NCI-H187 treated with DMSO at 0.1 percent for 48 hours (cell line): ENCODE measurements at places on chromosomes 7 and 10.

DNA sequence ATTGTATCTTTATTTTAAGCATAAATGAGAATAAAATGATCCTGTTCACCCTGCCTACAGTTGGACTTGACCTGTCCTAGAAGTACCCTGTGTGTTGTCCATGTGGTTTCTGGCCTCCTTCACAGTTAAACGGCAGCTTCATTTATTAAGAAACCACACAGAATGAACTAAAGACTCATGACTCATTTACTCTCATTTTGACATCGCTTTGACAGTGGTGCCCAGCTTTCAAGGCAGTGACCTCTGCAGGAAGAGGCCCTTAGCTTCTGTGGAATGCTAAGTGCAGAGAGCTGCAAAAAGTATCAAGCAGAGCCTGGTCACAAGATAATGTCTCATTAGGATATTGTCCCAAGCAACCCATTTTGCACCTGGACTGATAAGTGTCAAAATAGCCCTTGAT, 93.4 kb downstream of the AVL9 start:
- DNase-seq: no peak

GRCh38 chr10:790821-791551, 101.5 kb upstream of the DIP2C start:
- no peak for DNase-seq

- no peak for DNase-seq
These were observed 8.8 kb downstream of the PSD start for GRCh38 chr10:102409604-102410428.

DNA sequence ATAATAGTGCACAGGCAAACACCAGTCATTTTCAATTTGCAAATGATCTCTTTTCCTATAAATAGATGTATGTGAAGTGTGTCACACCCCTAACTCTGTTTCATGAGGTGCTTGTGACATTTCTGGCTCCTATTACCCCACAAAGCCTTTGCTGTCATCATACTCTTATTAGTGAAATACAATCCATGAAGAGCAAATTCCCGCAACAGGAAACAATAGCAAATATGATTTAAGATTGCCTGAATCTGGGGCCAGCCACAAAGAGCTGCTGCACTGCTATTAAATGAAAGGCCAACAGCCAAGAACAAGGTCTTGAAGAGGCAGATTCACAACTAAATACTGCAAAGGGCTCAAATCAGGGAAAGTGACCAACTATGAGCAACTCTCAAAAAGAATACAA, 96.3 kb upstream of the CAV2 start:
- DNase-seq: no peak

DNA sequence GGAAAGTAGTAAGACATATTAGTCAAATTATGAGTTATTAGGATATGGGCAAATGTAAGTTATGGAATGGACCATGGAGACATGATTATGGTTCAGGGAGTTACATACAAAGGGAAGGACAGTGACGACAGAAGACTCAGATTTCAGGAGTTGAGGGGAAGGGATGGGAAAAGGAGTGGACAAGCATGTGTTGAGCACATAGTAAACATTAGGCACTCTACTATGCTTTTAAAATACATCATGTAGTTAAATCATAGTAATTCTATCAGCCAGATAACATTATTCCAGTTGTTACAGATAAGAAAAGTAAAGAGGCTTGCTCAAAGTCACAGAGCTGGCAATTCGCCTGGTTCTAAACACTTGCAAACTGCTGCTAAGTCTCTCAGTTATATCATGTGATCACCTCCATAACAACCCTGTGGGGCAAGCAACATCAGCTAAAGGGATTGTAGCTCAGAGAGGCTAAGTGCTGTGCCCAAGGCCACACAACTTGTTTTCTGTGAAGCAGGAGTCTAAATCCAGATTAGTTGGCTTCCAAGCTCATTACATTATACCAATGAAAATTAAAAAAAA, 115.2 kb upstream of the MDFIC start:
- no peak for DNase-seq

DNA sequence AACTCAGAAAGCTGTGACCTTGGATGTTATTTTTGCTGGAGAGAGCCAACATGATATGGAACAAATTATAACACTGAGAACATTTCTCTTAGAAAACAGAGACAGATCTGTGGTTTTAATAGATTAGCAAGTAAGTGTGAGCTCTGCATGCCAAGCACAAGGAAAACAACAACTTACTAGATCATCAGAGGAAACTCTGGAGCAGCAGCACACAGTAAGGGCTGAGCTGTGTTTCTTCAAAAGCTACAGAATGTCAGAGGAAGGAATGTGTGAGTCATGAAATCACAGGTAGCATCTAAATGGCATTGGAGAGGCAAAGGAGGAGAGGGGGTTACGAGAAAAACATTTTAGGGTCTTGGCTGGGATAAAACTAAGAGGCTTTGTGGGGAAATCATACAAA, 283.4 kb upstream of the FZD8 start:
- DNase-seq: no peak

DNA sequence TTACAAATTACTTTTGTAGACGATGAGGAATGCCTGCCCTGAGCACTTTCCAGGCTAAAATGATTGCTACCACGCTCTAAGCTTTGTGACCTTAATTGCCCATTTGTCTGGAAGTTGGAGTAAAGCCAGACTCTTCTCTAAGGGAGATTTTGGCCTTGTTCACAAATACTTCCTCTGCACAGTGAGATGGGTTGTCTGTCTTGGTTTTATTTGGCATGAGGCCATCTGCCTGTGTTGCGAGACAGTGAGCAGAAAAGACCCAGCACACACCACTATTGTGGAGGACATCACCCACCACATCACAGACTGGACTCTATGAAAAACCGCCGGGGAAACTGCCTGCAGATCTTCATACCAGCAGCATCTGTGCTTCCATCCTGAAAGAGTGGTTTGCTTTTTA, 138.4 kb downstream of the BICC1 start:
- no peak for DNase-seq

- DNase-seq: no peak
These were observed 618 bp upstream of the GIMAP4 start for GRCh38 chr7:150566572-150566971.

DNA sequence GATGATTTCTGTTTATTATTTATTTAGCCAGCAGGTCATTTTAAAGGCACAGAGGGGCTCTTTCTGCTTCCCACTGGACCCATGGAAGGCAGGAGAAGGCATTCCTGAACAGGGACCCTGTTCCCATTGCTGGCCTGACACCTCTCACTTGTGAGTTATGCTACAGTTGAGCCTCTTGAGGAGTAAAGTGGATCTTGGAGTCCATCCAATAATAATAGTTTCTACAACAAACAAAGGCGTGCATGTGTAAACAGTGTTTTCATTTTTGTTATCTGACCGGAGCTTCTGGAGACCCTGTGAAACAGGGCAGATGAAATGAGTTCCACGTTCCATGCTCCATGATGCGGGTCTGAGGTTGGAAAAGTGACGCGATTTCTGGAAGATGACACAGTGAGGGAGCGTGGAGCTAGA, 127.3 kb upstream of the HABP2 start:
- no peak for DNase-seq

DNA sequence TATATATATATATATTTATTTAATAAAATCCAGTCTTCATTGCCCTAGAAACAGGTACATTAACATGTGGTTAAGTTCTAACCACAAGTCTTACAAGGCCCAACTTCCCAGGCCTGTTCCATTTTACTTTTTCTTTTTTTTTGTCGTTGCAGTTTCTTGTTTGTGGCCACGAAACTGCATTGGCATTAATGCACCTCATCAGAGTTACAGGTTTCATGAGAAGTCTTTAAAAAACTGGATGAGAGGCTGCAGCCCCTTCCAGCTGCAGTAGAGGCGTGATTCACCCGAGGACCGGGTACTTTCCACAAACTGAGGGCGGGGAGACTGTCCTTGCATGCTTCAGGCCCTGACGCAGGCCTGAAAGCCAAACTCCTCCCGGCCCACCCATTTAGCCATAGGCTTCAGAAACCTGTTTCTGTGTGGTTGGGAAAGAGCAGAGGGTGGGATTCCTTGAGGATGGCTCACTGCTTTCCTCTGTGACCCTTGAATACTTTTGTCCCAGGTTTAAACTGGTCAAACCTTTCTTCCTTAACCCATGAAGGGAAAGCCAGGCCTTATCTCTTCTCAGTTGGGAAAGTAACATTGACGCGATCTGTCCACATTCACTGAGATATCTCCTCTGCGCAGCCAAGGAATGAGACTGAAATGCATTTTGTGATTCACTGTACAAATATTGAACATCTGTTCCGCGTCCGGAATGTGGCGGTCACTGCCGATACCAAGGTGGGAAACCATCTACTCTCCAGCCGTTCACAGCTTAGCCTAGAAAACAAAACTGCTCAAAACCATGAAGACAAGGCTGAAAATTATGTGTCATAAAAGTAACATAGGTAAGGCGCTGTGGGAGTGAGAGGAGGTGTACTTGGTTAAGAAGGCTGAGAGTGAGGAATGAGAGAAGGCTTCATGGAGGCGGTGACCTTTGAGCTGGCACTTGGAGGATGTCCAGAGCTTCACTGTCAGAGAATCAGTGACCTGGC, 311.7 kb downstream of the GATA3 start:
- DNase-seq: no peak

GRCh38 chr7:41038211-41038610, 664.7 kb downstream of the INHBA start:
- DNase-seq: no peak

- no peak for DNase-seq
These were observed 3.7 kb downstream of the TRIM56 start for GRCh38 chr7:101088858-101089529.

GRCh38 chr7:157854066-157854891, 517.5 kb downstream of the DNAJB6 start:
- no peak for DNase-seq

GRCh38 chr10:105149371-105149891, 508.3 kb downstream of the SORCS3 start:
- no peak for DNase-seq

DNA sequence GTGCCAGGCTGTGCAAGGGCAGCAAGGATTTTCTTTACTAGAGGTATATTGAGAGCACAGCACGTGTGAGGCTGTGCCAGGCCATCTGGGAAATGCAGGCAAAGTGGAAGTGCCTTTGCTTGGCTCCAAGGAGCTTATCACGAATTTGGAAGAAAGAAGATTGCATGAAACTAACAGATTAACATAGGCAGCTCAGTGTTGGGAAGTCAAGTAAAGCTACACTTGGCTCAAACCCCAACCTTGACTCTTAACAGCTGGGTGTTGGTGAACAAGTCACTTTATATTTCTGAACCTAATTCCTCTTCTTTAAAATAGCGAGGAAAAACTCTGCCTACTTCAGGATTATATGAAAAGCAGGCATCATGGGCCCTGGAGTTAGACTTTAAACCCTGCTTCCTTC, 105.2 kb downstream of the PLCE1 start:
- DNase-seq: no peak

DNA sequence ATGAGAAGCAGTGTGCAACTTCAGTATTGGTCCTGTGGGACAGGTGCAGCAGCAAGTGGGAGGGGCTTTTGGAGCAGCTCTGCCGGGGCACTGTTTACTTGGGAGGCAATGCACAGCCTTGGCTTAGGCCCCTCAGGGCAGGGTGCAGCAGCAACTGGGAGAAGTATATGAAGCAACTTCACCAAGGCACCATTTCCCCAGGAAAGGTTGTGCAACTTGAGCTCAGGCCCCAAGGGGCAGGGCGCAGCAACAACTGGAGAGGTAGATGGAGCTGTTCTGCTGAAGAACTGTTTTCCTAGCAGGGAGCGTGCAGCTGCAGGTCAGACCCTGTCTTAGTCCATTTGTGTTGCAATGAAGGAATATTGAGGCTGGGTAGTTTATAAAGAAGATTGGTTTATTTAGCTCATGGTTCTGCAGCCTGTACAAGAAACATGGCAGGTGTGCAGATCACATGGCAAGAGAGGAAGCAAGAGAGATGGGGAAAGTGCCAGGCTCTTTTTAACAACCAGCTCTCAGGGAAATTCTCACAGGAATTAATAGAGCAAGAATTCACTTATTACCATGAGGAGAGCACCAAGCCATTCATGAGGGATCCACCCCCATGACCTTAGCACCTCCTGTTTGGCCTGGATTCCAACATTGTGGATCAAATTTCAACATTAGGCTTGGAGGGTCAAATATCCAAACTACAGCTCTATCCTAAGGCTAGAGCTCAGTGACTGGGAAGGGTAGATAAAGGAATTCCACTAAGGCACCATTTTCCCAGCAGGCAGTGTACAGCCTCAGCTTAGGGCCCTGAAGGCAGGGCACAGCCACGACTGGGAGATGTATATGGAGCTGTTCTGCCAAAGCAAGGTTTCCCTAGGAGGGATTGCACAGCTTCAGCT, 10.9 kb downstream of the GPR141 start:
- DNase-seq: no peak

GRCh38 chr10:131701131-131701947, 199.5 kb upstream of the PPP2R2D start:
- DNase-seq: no peak

- no peak for DNase-seq
These were observed 38.8 kb downstream of the ZNF783 start for GRCh38 chr7:149300620-149301285.

DNA sequence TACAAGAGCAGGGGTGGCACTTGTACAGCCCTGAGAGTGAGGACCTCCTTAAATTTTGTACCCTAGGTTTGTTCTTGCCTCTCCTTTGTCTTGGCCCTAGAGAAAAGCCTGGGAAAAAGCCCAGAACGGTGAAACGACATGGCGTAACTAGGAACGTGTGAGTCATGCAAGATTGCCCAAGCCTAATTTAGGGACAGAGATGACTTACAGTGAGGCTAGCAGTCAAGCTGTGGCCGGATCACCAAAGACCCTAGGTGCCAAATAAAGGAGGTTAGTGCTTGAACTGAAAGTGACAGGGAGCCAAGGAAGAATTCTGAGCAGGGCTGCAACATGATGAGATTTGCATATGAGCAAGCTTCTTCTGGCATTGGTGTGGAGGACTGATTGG, 25.1 kb downstream of the TBXAS1 start:
- no peak for DNase-seq

GRCh38 chr10:102281102-102281487, 35.8 kb downstream of the GBF1 start:
- DNase-seq: no peak

- no peak for DNase-seq
These were observed 26.0 kb downstream of the PTPRN2 start for GRCh38 chr7:158561659-158562058.

DNA sequence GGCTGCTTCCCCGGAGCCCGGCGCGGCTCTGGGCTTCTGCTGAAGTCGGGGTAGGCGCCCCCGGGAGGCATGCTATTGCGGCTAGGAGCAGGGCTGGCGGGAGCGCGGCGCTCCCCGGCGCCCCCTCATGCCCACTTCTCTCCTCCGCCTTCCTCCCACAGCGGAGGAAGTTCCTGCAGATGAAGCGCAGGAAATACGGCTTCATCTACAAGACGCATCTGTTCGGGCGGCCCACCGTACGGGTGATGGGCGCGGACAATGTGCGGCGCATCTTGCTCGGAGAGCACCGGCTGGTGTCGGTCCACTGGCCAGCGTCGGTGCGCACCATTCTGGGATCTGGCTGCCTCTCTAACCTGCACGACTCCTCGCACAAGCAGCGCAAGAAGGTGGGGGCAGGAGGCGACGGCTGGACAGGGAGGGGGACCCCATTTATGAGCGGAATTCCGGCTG, 479 bp downstream of the CYP26A1 start:
- DNase-seq: no peak
